ENCODE measurements at places on chromosomes 3 and 15. TPM values are rescaled to one million over a fixed set of nuclear protein-coding genes. Genes with fewer than 3 reads are reported as not detected.

DNA sequence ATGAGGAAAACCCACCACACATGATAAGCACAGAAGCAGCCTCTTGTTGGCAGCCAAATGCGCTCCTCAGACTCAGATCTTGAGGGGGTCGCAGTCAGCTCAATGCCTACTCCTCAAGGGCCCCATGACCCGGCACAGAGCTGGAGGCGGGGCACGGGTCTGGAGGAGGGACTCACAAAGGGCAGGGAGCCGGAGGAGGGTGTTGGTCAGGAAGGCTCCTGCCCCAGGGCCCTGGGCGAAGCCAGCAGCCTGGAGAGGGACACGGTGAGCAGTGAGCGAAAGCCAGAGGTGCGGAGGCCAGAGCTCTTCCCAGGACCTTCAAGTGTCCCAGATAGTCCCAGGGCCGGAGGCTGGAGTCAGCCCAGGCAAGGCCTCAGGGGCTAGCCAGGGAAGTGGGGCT is 9.8 kb downstream of the CACNA2D2 start:
- DNase-seq = no peak

DNA sequence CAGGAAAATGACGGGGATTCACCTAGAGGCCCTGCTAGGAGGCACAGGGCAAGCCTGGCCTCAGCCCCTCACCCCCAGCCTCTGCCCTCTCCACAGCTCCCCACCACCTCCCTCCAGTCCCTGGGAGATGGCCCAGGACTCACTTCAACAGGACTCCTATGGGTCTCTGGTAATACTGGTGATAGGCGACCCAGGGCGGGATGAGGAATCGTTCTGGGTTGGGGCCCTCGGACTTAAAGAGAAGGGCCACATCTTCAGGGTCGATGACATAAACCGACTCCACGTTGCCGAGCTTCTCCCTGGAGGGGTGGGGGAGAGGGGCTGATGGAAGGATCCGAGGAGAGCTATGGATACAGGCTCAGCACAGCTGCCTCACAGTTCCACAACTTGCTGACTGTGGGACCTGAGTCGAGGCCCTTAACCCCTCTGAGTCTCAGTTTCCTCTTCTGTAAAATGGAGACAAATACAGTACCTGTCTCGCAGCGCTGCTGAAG is 19.6 kb downstream of the CYP11A1 start:
- no peak for DNase-seq

Gene CMSS1
- total RNA-seq = 29.3 TPM

DNA sequence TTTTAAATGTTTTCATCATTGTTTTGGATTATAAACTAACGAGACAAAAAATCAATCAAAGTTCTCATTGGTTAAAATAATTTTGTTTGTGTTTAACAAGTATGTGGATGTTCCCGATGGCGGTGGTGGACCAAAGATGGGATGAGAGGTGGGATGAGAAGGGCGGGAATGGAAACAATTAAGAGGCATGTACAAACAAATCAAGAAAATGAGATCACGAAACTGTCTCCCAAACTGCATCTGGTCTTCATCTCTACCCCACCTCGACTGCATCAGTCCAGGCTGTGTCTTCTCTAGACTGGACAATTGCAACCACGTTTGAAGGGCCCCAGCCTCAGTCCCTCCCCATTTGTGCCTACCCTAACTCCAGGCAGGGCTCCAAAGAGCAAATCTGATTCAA is 56.1 kb downstream of the SLC12A8 start:
- DNase-seq = no peak

Gene EPHA6
- 2.4 TPM for total RNA-seq

DNA sequence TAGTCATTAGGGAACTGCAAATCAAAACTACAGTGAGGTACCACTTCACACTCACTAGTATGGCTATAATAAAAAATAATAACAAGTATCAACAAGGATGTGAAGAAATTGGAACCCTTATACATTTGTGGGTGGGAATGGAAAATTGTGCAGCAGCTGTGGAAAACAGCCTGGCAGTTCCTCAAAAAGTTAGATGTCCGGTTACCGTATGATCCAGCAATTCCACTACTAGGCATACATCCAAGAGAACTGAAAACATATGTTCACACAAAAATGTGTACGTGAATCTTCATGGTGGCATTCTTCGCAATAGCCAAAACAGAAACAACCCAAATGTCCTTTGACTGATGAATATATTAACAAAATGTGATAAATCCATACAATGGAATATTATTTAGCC is 187.9 kb upstream of the LYSMD4 start:
- DNase-seq = no peak

Gene DLL4
- total RNA-seq = 27.6 TPM

GRCh38 chr15:91456921-91457320 is 356.9 kb downstream of the SV2B start:
- DNase-seq = no peak

Gene PPARG
- total RNA-seq = 235 TPM

- no peak for DNase-seq
Measured at GRCh38 chr3:61425356-61425755, 136.0 kb upstream of the PTPRG start.

- DNase-seq = no peak
Measured at GRCh38 chr3:152458376-152459117, 189.8 kb downstream of the MBNL1 start.

DNA sequence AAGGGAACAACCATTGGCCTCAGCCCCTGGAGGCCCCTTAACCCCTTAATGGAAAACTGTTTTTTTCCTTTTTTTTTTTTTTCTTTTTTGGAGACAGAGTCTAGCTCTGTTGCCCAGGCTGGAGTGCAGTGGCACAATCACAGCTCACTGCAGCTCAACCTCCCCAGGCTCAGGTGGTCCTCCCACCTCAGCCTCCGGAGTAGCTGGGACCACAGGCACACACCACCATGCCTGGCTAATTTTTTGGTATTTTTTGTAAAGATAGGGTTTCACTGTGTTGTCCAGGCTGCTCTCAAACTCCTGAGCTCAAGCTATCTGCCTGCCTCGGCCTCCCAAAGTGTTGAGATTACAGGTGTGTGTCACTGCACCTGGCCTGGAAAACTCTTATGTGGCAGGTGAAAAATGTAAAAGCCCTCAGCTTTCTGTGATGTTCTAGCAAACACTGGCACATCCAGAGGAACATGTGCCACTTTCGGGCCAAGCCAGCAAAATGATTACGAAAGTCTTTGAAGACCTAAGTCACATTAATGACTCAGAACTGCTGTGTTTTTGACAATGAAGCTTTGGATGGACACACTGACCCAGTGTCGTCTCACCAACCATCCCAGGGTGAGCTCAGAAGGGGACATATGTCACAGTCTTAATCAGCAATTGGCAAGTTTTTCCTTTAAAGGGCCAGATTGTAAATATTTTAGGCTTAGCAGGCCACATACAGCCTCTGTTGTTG is 189.3 kb upstream of the TPM1 start:
- no peak for DNase-seq

- DNase-seq = no peak
Measured at GRCh38 chr3:180934638-180935037, 22.2 kb downstream of the FXR1 start.

Gene SFMBT1
- 7.5 TPM for total RNA-seq

DNA sequence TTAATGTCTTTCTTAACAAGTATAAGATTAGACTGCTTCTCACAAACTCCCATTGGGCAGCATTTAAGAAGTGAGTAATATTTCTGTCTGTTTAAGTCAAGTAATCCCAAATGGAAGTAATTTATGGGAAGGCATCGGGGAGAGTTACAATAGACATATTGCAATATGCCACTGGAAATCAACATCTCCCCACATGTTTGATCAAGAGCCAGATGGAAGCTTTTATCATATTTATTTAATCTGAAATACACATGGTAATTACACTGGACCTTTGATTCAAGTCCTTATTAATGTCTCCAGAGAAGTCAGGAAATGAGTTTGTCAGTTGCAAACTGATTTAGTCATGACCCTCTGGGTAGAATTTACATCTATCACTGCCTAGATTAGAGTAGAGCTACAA is 943.8 kb downstream of the VGLL3 start:
- no peak for DNase-seq

Gene PIGZ
- 8.5 TPM for total RNA-seq

GRCh38 chr3:101151286-101151913 is 158.2 kb upstream of the ABI3BP start:
- no peak for DNase-seq

DNA sequence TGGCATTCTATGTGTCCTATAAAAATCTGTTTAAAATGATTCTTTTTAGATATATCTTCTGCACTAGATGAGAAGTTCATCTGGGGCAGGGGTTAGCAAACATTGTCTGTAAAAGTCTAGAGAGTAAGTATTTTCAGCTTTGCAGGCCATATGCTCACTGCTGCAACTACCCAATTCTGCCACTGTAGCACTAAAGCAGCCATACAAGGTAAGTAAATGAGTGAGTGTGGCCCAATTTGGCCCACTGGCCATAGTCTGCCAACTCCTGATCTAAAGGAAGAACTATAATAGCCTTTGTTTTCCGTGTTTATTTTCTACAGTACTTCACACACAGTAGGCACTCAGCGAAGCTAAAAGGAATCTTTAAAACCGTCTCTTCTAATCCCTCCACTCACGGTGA is 42.3 kb downstream of the DLG1 start:
- no peak for DNase-seq

DNA sequence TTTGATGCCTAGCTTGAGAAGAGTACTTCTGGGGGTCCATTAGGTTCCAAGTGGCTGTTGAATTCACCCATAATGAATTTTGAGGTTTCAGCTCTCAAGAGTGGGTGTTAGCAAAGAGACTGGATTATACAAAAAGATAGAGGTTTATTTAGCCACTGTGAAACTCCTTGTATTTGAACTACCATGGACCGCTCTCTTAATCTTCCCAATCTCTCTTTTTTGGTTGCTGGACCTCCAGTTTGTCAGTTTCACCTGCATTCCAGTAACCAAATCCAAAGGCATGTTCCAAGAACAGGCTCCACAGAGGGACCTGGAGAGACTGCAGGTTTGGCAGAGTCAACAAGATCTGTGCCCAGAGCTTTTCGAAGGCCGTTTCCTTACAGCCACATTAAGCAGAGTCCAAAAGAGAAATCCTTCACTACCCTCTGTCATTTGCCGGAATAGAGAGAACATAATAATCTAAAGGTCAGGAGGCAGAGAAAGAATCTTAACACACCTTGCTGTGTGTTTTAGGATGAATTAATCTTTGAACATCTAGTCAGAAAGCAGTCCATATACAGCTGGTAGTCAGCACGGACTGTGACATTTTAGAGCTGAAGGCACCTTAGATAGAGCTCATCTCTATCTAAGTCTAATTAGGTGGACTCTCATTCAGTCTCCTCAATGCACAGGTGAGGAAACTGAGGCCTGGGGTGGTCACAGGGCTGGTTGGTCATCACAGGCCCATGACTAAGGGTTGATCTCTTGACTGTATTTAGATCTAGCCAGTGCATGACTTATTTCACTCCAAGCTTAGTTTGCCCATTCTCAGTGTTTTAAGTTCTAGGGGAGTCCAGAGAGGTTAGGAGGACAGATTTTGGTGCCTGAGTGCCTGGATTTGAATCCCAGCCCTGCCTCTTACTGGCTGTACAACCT is 1.3 kb downstream of the ABHD2 start:
- no peak for DNase-seq

GRCh38 chr3:127491909-127492308 is 98.6 kb downstream of the TPRA1 start:
- no peak for DNase-seq

DNA sequence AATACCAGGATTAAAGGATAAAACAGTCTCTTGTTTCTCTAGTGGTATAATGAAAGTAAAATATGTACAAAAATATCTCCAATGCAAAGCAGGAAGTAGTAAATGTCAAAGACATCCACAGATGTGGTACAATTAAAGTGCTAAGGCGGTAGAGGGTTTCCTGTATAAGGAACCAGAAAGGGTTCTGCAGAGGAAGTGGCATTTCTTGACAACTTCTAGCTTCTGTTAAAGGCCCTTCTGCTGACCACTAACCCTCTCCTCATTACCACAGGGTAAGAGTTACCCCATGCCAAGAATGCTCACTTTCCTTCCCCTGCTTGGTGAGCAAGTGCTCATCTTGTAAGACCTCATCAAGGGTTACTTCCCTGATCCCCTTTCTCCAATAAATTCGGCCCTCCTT is 883.6 kb upstream of the NR2F2 start:
- no peak for DNase-seq

Gene SEMA6D
- 5.4 TPM for total RNA-seq
